Activated CD4-positive, alpha-beta T cell treated with anti-CD3 and anti-CD28 coated beads for 4 hours (primary cell): ENCODE measurements at places on chromosomes 3 and 15.
A peak's percentile ranks its signal among the peaks of the same experiment; 100 is the strongest.

GRCh38 chr15:42267286-42267685 lies 5.7 kb upstream of the GANC start:
- no peak for DNase-seq

DNA sequence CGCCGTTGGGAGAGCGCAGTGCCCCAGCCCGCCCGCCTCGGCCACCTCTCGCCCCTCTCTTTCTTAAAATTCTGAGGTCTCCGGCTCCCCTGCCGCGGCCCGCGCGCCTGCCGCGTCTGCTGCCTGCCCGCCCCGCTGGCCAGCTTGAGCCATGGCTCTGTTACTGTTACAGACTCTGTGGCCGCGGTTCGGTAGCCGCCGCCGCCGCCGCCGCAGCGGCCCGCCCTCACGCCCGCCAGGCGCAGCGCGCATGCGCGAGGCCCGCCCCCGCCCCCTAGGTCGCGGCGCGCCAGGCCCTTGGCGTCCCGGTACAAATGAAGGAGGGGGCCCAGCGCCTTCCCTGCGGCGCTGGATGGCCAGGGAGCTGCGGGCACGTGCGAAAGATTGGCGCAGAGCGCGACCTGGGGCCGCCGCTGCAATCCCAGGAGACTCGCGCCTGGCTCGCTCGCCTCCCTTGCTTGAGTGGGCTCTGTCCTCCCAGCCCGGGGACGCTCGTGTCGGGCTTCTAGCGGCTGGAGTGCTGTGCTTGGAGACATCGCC lies at the start of gene ONECUT1:
TSS of gene ONECUT1 (minus strand) at position 168 of the 540 bp plus-strand sequence. CDS start 452 bp downstream, outside the sequence.
- DNase-seq, result peak; percentile 43

DNA sequence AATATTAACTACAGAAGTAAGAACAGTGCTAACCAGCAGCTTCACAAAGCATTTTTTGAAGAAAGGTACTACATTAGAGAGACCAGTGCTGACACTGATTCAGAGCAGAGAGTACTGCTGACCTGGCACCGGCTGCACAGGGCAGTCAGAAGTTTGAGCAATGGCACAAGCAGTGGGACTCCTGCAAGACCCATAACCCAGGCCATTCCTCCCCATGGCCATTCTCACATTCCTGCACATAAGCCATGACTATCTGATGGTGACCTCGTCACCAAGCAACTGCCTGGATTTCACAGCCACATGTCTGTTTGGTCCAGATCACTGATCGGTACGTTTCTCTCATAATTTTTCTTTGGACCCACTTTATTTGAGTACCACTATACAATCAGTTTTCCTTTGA lies 88.7 kb downstream of the GPR156 start:
- no peak for DNase-seq

DNA sequence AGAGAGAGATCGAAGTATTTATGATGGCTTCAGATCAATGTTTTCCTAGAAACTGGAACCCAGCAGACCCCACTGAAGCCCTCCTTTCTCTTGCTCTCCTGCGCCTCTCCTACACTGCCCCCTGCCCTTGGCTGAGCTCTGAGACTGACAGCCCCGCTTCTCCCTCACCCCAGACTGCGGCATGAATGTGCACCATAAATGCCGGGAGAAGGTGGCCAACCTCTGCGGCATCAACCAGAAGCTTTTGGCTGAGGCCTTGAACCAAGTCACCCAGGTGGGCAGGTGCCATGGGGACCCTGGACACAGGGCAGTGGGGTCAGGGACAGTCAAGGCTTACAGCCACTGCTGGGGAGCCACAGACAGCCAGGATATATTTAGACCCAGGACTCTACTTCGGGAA lies 23.7 kb downstream of the PRKCD start:
- no peak for DNase-seq

- no peak for DNase-seq
Observed at GRCh38 chr15:50886139-50886467, 22.4 kb upstream of the AP4E1 start.

GRCh38 chr3:11001020-11001657 lies 8.6 kb downstream of the SLC6A1 start:
- no peak for DNase-seq

GRCh38 chr15:31175484-31175883 lies 74.0 kb upstream of the TRPM1 start:
- no peak for DNase-seq

GRCh38 chr15:33963831-33964664 lies 4.2 kb upstream of the CHRM5 start:
- DNase-seq, result no peak
